ENCODE measurements at places on chromosomes 13 and 19.

GRCh38 chr19:50362656-50363424 lies 2.6 kb downstream of the NAPSA start:
- no peak for DNase-seq

- DNase-seq = no peak
Measured at GRCh38 chr13:110431425-110432294, 124.6 kb downstream of the COL4A2 start.

DNA sequence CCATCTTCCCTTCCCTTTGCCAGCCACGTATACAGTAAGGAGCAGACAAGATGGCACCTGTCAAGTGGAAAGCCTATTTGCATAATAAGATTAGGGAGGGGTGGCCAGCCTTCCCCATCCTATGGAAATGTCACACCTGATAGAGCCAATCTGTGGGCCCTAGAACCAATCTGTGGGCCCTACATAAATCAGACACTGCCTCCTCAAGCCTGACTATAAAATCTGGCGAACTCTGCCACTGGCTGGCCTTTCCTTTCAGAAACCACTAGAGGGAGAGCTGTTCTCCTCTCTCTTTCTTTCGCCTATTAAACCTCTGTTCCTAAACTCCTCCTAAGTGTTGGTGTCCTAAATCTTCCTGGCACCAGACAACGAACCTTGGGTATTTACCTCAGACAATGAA lies 231.5 kb upstream of the KLHL1 start:
- DNase-seq = no peak

- no peak for DNase-seq
Measured at GRCh38 chr13:108267347-108267746, 2.2 kb upstream of the TNFSF13B start.
